Suprapubic skin (tissue), 4 donors: ENCODE measurements at places on chromosomes 12 and 14. TPM values are rescaled to one million over a fixed set of nuclear protein-coding genes. Genes with fewer than 3 reads are reported as not detected.

- DNase-seq, result no peak
- H3K36me3 ChIP-seq, result no peaks in the 10 kb centered on the region
- no peaks in the 10 kb centered on the region for H3K27me3 ChIP-seq
- H3K4me3 ChIP-seq, result no peak overlapping the region
- H3K4me1 ChIP-seq, result no peaks in the 10 kb centered on the region
These were observed 1027.2 kb upstream of the TMEM132C start for GRCh38 chr12:127239781-127240180.

- peaks cover 15% of the 10 kb centered on the region for H3K4me1 ChIP-seq
- H3K36me3 ChIP-seq, result peaks cover 3% of the 10 kb centered on the region
- no peaks in the 10 kb centered on the region for H3K27me3 ChIP-seq
- no peak overlapping the region for H3K4me3 ChIP-seq
- no peak for DNase-seq
- no peak overlapping the region for H3K27ac ChIP-seq
These were observed 209.1 kb downstream of the FOXN3 start for GRCh38 chr14:89207925-89208328.

DNA sequence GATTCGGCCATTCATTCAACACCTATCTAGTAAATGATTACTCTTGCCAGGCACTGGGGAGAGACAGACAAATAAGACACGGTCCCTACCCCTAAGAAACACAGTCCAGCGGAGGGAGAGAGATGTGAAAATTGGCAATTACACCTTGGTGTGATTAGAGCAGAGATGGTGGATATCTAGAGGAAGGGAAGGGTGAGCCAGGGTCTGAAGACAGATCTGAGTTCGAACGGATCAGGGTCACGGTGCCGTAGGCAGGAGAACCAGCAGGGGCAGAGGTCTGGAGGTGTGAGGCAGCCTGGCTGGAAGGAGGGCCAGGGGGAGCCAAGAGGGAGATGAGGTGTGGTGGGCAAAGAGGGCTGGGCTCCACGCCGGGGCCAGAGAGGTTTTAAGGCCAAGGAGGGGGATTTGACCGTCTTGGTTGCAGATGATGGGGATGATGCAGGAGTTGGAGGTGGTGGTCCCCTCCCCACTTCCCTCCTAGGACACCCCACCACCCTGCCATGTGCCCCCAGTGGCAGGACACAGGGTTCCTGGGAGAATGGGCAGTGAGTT lies 27.1 kb downstream of the FAM222A start:
- no peak overlapping the region for H3K27ac ChIP-seq
- peak; percentile 33 for DNase-seq
- peaks cover 9% of the 10 kb centered on the region for H3K27me3 ChIP-seq
- H3K4me3 ChIP-seq, result no peak overlapping the region
- H3K4me1 ChIP-seq, result no peaks in the 10 kb centered on the region
- no peaks in the 10 kb centered on the region for H3K36me3 ChIP-seq

GRCh38 chr14:72766296-72766695 lies 127.6 kb downstream of the DPF3 start:
- H3K27me3 ChIP-seq, result no peaks in the 10 kb centered on the region
- no peaks in the 10 kb centered on the region for H3K4me1 ChIP-seq
- H3K27ac ChIP-seq, result no peak overlapping the region
- no peak for DNase-seq
- H3K36me3 ChIP-seq, result no peaks in the 10 kb centered on the region

Gene AQP5
- total RNA-seq, result 221 TPM

Gene KRT3
- total RNA-seq, result not detected

DNA sequence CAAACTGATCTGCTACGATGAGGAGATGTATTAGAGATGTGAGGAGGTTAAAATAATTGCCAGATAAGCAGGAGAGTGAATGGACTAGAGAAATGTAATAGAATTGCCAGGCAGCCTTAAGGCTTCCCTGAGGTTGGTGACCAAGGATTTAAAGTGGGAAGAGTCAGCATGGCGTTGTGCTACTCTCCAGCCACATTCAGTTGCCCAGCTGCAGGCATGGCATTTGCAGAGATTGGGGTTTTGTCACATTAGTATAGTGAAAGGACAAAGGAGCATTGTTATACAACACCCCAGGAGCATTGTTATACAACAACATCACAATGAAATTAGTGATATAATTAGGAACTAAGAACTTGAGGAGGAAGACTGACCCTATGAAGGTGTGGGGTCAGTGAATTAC lies 31.7 kb downstream of the MARK3 start:
- no peak overlapping the region for H3K4me3 ChIP-seq
- H3K36me3 ChIP-seq, result peaks cover 13% of the 10 kb centered on the region
- H3K27ac ChIP-seq, result no peak overlapping the region
- no peak for DNase-seq
- H3K4me1 ChIP-seq, result peaks cover 12% of the 10 kb centered on the region

- no peak for DNase-seq
- H3K4me1 ChIP-seq, result no peaks in the 10 kb centered on the region
- no peak overlapping the region for H3K27ac ChIP-seq
- H3K27me3 ChIP-seq, result no peaks in the 10 kb centered on the region
These were observed 1207.3 kb downstream of the SLC16A7 start for GRCh38 chr12:60803147-60803546.

DNA sequence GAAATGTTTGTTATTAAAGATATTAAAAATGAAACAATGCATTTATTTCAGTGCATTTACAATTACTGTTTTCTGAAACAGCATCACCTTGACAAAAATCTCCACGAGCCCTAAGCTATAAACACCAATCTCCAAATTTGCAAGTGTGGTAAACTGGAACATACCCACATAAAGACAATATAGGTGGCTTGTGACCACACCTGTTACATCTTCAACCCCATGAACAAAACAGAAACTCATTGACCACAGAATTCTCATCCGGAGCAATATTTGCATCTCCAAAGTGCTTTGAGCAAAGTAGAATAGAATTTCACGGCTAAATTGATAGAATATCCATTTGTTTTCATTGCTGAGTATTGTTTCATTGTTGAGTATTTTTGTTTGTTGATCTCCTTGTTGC lies 375.2 kb upstream of the FLRT2 start:
- no peaks in the 10 kb centered on the region for H3K27me3 ChIP-seq
- no peak for DNase-seq
- peaks cover 7% of the 10 kb centered on the region for H3K4me1 ChIP-seq
- H3K27ac ChIP-seq, result no peak overlapping the region
- no peaks in the 10 kb centered on the region for H3K36me3 ChIP-seq

Gene PLEKHD1
- total RNA-seq, result 3.5 TPM

Gene GDF3
- not detected for total RNA-seq

DNA sequence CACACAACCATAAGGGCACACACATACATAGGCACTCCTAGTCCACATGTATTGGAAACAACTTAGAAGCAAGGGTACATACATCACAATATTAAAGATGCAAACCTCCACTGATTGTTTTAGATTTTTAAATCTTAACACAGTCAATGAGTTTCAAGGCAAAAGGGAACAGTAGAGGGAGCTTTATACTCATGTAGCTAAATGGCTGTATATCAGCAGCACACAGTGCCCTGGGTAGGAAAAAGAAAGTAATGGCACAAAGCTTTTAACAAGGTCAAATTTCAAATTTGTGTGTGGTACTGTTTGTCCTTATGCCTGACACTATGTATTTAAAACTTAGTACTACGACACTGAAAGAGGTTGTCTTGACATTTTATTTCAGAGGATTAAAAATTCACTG lies 262.0 kb downstream of the MED13L start:
- no peak for DNase-seq
- H3K27ac ChIP-seq, result no peak overlapping the region
- peaks cover 64% of the 10 kb centered on the region for H3K36me3 ChIP-seq
- H3K4me1 ChIP-seq, result no peaks in the 10 kb centered on the region

Gene LRRIQ1
- total RNA-seq, result not detected

Gene OTUB2
- total RNA-seq, result 35.5 TPM

DNA sequence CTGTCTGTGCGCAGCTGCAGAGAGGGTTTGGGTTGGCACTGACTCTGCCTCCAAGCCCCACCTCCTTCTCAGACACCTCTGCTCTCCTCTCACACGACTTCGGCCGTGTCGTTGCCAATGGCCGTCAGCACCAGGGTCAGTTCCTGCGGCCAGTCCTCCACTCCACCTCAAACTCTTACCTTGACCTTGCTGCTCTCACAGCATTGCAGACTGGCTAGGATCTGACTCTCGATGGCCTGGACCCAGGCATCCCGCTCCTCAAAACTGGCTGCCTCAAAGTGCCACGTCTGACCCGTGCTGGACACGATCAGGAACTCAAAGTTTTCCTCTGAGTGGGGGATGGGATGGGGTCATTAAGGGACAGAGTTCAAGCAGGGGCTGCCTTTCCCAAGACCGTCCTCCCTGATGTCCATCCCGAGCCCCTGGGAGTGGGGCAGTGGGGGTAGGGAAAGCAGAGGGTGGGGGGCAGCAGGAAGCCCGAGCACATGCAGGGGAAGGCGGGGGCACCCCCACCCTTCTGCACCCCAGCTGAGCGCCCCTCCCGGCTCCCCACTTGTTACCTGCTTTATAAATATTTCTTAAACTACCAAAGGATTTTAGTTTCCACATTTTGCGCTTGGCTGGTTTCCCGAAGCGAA lies 10.7 kb downstream of the AGAP2 start:
- no peak overlapping the region for H3K4me3 ChIP-seq
- peaks cover 27% of the 10 kb centered on the region for H3K4me1 ChIP-seq
- H3K27me3 ChIP-seq, result no peaks in the 10 kb centered on the region
- DNase-seq, result no peak

DNA sequence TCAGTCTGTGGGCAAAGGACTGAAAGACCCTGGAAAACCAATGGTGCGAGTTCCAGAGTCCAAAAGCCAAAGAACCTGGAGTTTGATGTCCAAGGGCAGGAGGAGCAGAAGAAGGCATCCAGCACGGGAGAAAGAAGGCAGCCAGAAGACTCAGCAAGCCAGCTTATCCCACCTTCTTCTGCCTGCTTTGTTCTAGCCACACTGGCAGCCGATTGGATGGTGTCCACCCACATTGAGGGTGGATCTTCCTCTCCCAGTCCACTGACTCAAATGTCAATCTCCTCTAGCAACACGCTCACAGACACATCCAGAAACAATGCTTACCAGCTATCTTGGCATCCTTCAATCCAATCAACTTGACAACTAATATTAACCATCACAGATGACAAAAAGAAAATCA lies 57.2 kb upstream of the CAPRIN2 start:
- no peaks in the 10 kb centered on the region for H3K27me3 ChIP-seq
- DNase-seq, result no peak
- H3K27ac ChIP-seq, result no peak overlapping the region
- no peaks in the 10 kb centered on the region for H3K36me3 ChIP-seq
- H3K4me1 ChIP-seq, result no peaks in the 10 kb centered on the region

Gene ANG
- 46.9 TPM for total RNA-seq

- H3K27me3 ChIP-seq, result peaks cover 12% of the 10 kb centered on the region
- DNase-seq, result no peak
- no peak overlapping the region for H3K27ac ChIP-seq
- no peaks in the 10 kb centered on the region for H3K36me3 ChIP-seq
These were observed 144.8 kb downstream of the PIWIL1 start for GRCh38 chr12:130482448-130482847.

Gene SMIM41
- total RNA-seq, result not detected

GRCh38 chr12:132189378-132190011 lies 45.2 kb downstream of the NOC4L start:
- peaks cover 12% of the 10 kb centered on the region for H3K27me3 ChIP-seq
- peaks cover 13% of the 10 kb centered on the region for H3K4me1 ChIP-seq
- DNase-seq, result peak; percentile 91
- H3K36me3 ChIP-seq, result no peaks in the 10 kb centered on the region
- H3K27ac ChIP-seq, result no peak overlapping the region

Gene C3AR1
- 0.79 TPM for total RNA-seq

DNA sequence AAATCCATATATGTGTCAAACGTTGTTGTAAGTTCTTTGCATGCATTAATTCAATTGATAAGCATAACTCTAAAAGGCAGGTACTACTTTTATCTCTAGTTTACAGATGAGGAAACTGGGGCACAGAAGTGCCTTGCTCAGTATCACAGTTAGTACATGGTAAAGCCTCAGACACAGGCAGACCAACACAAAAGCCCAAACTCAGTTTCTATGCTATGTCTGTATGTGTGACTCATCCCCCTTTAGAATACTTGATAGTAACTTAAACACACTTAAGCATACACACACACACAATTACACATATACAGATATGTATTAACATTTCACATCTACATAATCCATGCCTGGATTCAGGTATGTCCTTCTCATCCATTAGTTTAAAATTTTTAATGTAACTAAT lies 88.0 kb downstream of the EPS8 start:
- no peak overlapping the region for H3K4me3 ChIP-seq
- peak overlapping the region; percentile 58 for H3K27ac ChIP-seq
- no peaks in the 10 kb centered on the region for H3K27me3 ChIP-seq
- peaks cover 24% of the 10 kb centered on the region for H3K4me1 ChIP-seq
- no peak for DNase-seq

- DNase-seq, result no peak
- no peak overlapping the region for H3K4me3 ChIP-seq
- H3K27ac ChIP-seq, result no peak overlapping the region
- H3K27me3 ChIP-seq, result no peaks in the 10 kb centered on the region
These were observed 40.8 kb downstream of the GPR65 start for GRCh38 chr14:88045705-88046104.

Gene TPPP2
- not detected for total RNA-seq

GRCh38 chr12:93008044-93008778 lies 79.1 kb upstream of the EEA1 start:
- no peak for DNase-seq
- no peaks in the 10 kb centered on the region for H3K27me3 ChIP-seq
- H3K4me1 ChIP-seq, result peaks cover 5% of the 10 kb centered on the region
- H3K36me3 ChIP-seq, result no peaks in the 10 kb centered on the region

GRCh38 chr12:41992022-41992421 lies 152.7 kb downstream of the GXYLT1 start:
- H3K4me1 ChIP-seq, result no peaks in the 10 kb centered on the region
- H3K36me3 ChIP-seq, result no peaks in the 10 kb centered on the region
- no peak overlapping the region for H3K4me3 ChIP-seq
- H3K27ac ChIP-seq, result no peak overlapping the region

- peaks cover 20% of the 10 kb centered on the region for H3K4me1 ChIP-seq
- no peaks in the 10 kb centered on the region for H3K27me3 ChIP-seq
- H3K36me3 ChIP-seq, result peaks cover 15% of the 10 kb centered on the region
- H3K4me3 ChIP-seq, result no peak overlapping the region
- DNase-seq, result no peak
These were observed 5.6 kb upstream of the GOLGA3 start for GRCh38 chr12:132834181-132834711.

DNA sequence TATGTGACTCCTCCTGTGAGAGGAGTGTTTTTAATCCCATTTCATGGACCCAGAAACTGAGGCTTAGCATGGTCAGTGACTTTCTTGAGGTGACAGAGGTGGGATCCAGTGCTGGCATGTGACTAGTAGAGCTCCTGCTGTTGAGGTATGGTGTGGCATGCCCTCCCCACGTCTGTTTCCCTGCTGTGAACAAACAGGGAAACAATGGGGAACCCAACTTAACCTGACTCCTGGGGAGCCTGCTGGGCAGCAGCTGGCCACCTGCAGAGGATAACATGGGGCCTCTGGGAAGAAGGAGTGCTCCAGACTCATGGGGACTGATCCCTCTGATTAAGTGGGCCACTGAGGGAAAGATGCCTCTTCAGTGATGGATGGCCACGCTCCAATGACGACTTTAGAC lies 114.0 kb downstream of the BEGAIN start:
- H3K4me1 ChIP-seq, result peaks cover 8% of the 10 kb centered on the region
- H3K27me3 ChIP-seq, result no peaks in the 10 kb centered on the region
- H3K27ac ChIP-seq, result no peak overlapping the region
- H3K4me3 ChIP-seq, result no peak overlapping the region
- H3K36me3 ChIP-seq, result peaks cover 13% of the 10 kb centered on the region

- no peak overlapping the region for H3K4me3 ChIP-seq
- H3K4me1 ChIP-seq, result no peaks in the 10 kb centered on the region
- no peak overlapping the region for H3K27ac ChIP-seq
- no peak for DNase-seq
- no peaks in the 10 kb centered on the region for H3K36me3 ChIP-seq
These were observed 127.6 kb upstream of the AMIGO2 start for GRCh38 chr12:47207340-47207717.

Gene CAPS2
- 19.4 TPM for total RNA-seq
